Stimulated activated CD8-positive, alpha-beta memory T cell treated with anti-CD3 and anti-CD28 coated beads, Interleukin-15, amount 100 ng/mL, for 24 hours (primary cell): ENCODE measurements at places on chromosomes 2 and 18.

GRCh38 chr2:113181258-113182051, 7.7 kb downstream of the PSD4 start:
- DNase-seq = no peak

DNA sequence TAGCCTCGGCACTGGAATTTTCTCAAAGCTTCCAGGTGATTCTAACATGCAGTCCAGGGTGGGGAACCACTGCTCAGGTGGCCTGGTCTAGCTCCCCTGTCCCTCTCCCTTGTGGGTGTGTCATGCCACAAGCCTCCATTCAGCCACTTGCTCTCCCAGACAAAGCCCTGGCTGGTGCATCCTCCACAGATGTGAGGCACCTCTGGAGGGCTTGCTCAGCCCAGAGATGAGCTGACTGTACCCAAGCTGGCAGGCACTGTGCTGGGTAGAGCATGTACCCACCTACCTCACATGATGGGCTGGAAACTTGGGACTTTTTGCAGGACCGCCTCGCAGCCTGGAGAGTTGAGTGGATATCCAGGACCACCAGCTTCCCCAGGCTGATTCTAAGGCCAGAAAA, 88.1 kb downstream of the ZBTB7C start:
- no peak for DNase-seq

- no peak for DNase-seq
Observed at GRCh38 chr2:160288324-160288723, 88.3 kb upstream of the ITGB6 start.

DNA sequence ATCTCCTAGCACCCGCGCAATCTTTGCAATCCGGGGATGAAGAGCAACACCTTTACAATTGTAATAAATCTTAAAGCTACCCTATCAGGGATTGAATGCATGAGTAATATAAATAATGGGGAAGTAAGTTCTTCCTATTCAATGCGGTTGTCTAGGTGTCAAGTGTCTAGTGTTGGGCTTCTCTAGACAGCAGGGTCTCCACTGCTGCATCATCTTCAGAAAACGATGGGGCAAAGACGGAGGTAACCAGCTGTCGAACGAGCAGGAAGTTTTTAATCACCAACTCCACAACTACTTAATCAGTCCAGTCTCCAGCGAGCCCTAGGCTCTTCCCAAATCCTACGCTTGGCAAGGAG, 573 bp downstream of the STAM2 start:
- DNase-seq = no peak

DNA sequence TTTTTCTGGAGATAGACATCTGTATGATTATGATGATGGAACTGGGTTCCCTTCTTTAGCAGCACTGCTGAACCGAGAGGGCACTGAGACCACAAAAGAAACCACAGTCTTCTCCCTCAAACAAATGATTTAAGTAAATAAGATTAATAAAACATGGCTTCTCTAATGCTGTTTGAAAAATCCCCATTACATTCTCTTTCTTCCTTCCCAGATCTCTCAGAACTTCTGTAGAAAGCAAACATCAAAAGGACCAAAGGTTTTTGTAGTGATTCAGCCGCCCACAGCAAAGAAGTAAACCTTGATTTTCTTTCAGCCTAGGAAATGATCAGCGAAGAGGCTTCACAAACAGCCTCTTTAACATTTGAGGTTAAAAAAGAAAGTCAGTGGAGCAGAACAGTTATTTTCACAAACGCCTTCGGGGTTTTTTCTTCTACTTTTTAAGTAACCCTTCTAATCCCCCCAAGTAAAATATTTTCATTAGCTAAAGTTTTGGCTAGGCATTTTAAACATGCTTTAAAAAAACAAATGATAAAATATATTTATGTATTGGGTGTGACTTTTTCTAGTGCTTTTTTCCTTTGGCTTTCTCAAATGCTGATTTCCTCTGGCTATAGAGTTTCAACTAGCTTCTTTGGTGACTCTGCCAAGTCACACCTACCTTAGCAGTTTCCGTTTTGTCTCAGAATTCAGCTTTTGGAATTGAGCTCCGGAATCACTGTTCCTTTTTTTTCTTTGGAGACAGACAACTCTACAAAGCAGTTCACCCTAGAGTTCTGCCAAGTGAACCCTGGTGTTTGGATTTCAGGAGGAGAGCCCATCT, 89.6 kb downstream of the UPP2 start:
- DNase-seq = no peak

GRCh38 chr18:658001-658946, 821 bp downstream of the TYMS start:
- DNase-seq = peak; percentile 29

GRCh38 chr18:44047585-44047984, 633.1 kb upstream of the SETBP1 start:
- DNase-seq = no peak

DNA sequence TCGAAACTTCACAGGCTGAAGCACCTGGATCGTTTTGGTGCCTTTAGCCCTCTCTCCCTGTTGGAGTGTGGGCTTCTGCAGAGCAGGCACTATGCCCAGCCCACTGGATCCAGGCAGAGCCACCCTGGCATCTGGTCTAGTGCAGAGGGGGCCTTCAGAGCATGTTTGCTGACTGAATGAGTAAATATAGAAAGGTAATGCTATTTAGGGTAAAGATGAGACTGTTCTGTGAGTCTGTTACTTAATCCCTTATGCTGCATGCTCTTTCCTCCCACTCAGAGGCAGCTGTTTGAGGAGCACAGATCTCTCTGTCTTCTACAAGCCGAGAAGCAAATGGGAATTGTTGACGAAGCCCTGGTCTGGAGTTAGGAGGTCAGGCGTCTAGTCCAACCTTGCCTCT, 130.2 kb downstream of the RGPD3 start:
- no peak for DNase-seq
